T1000 (cell line): ENCODE measurements at places on chromosomes 7 and 10.

DNA sequence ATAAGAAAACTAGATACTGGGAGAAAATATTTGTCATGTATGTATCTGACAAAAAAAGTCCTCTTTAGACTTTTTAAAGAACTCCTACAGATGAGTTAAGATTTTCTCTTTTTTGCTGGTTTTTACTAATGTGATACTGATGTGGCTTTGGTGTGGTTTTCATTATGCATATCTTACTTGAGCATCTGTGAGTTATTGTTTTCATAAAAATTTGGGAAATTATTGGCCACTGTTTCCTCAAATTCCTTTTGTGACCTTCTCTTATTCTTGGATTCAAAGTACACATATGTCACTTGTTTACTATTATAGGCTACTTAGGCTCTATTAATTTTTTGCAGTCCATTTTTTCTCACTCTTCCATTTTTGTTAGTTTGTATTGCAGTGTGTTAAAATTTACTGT lies 89.0 kb downstream of the PPP1R9A start:
- no peak for DNase-seq

- no peak for DNase-seq
Measured at GRCh38 chr7:32928785-32929298, 28.4 kb upstream of the FKBP9 start.

DNA sequence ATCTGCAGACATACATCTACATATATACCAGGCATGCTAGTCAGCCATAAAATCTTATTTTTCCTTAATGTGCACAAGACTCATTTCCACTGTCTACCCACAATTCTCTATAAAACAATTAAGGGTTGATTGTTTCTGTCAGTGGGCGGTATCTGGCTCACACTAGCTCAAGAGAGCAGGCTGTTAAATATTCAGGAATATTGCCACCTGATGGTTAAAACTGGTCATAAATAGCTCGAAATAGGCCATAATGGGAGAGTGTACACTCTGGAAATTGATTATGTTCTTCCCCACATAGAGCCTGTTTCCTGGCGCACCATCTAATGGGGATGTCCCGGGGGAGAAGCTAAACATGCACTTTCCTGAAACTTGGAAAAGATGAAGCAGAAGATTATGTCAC lies 620.6 kb upstream of the ANKRD30A start:
- no peak for DNase-seq

DNA sequence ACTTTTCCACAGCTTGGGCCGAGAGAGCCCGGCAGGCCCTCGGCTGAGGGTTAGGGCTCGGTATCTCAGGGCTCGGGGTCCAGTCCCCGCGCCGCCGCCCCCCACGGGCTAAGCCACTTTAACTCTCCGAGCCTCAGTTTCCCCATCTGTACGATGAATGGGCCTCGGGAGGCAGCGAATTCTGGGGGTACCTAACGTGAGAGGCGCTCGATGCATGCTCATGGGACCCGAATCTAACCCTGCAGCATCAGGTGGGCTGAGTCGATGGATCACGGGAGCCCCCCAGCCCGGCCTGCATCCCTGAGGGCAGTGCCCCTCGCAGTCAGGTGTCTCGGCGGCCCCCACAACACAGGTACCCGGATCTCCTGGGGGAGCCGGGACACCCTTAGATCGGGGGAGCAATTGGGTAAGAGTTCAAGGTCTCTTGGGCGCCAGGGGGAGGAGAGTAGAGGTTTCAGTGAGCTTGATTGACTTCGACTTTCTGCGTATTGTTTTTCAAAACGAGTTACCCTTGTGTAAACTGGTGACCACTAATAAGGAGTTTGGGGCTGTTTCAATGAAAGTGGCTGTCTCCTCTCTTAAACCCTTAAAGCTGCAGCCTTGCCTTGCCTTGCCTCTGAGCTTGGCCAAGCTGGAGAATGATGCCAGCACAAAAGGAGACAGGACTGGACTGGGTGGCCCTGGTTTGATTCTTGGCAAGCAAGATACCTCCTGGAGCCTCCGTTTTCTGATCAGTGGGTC lies 631 bp downstream of the POR start:
- DNase-seq = no peak

DNA sequence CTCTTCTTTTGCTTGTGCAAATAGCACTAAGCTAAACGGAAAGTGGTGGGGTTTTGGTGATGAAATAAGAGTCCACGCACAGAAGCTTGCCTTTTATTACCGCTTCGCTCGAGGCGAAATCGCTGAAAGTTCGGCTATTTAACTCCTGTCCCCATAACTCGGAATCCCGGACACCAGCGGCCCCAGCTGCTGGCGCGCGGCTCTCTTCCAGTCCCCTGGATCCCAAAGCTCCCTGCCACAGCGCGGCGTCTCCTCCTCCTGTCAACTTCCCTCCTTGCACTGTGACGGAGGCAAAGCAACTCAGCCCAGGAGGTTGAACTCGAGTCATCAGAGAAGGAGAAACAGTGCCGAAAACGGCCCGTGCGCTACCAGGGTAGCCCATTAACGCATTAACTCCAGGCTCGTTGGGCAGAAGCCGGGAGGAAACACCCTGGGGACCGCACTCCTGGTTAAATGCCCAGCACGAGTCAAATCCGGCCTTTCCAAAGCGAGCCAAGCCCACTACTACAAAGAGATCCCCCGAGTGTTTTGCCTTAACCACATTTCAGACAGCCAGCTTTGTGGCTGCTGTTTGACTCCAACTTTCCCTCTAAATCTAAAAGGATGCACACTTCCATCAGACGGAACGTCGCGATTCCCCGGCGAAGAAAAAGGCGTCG lies 1.3 kb downstream of the SEMA3D start:
- peak; percentile 76 for DNase-seq

DNA sequence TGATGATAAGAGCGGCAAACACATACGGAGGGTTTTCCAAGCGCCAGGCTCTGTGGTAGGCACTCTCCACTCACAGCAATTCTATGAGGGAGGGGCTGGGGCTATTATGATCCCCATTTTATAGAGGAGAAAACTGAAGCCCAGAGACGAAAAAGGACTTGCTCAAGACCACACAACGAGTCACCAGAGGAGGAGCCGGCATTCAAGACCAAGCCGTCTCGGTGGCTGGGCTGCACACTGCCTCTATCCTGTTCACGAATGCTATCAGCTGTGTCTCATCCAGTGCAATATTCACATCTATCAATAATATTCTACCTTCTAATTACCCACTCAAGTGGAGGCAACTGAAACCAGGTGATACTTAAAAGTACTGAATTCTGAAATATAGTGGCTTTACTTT lies 67.8 kb upstream of the NMT2 start:
- peak; percentile 73 for DNase-seq

DNA sequence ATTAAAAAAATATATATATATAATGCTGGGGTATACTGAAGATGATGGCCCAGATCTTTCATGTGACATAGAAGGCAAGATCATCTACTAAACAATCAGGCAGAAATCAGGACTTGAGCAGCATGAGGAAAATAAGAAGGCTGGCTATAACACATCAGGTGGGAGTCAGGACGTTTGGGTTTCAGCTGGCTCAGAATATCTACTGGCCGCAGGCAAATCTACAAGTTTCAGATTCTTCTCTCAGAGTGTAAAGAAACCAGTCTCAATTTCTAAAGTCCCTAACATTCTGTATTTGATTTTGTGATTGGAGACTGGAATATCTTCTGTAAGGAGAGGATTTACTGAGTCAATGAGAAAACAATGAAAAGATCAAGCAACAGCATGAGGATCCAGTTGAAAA lies 37.7 kb upstream of the FAM3C start:
- no peak for DNase-seq

GRCh38 chr10:87976101-87976743 lies 112.8 kb downstream of the PTEN start:
- DNase-seq = no peak

DNA sequence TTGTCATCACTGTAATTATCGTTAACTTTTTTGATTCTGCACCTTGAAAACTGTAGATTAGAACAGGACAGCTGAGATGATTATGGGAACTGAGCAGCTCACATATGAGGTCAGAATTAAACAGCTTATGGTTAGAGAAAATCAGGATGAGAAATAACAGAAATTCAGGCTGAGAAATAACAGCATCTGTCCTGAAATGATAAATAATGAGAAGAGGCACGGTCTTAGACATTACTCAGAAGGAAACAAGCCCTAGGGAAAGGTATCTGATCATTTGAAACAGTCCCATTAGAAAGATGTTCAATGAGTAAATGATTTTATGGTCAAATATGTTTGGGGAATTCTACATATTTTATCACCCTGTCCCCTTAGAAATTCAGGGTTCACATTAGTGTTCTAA lies 65.6 kb upstream of the PCGF5 start:
- DNase-seq = no peak

DNA sequence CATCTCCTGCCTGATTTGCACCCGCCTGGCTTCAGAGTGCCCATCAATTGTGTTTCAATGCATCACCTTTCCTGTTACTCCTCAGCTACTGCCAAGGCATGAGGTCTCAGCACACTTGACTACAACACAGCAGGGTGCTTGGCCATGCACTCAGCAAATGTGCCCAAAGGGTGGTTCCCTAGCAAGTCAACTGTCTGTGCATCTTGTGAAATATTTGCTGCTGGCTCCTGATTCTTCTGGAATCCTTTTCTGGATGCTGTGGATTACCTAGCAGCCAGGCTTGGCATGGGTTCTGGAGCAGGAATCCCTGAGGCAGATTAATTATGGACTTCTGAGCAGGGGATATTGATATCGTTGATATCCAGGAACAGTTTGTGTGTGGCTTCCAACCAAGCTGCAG lies 662.6 kb upstream of the MGMT start:
- DNase-seq = no peak

GRCh38 chr7:126937171-126937570 lies 315.6 kb downstream of the GRM8 start:
- no peak for DNase-seq

GRCh38 chr10:102342958-102343357 lies 52.5 kb upstream of the NFKB2 start:
- DNase-seq = no peak

- no peak for DNase-seq
Measured at GRCh38 chr7:133529861-133530260, 277.0 kb downstream of the EXOC4 start.

GRCh38 chr7:156988343-156989185 lies 21.9 kb downstream of the MNX1 start:
- no peak for DNase-seq

DNA sequence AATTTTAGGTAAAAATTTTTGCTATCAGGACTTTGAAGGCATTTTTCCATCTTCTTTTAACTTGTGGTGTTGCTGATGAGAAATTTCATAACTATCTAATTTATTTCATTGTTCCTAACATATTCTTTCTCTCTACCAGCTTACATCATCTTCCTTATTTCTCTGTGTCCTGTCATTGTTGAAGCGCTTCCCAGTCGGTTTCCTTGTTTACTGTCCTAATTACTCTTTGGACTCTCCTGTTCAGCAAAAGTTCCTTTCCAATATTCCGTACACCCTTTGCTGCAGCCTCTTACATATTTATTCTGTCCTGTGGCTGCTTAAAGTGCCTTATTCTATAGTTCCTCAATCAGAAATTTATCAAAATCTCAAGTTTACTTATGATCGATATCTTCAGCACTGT lies 609.0 kb upstream of the FZD8 start:
- no peak for DNase-seq

DNA sequence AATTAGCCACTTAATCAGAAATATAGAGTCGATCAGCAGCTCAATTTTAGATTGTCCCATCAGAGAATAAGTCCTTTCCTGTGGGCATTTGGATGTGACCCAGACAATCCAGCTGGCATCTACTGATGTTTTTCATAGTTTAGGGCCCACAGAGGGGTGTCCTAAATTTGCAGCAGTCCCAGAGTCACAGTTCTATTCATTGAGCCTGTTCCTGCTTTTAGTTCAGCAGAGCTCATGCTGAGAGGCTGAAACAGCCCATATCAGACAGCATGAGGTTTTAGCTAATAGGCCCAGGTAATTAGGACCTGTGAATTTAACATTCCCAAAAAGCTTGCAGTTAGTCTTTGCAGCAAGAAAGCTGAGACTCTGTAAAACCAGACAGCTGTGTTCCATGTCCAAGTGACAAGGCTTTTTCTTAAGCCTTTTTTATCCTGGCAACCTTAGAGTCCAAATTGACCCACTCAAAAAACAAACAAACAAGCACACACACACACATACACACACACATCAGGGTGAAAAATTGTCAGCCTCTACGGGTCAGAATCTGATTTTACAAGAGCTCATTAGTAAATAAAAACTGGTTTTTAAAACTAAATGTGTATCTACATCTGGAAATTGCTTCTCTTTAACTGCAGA lies 33.7 kb downstream of the ANKIB1 start:
- no peak for DNase-seq
